ENCODE measurements at places on chromosomes 2 and 18.

DNA sequence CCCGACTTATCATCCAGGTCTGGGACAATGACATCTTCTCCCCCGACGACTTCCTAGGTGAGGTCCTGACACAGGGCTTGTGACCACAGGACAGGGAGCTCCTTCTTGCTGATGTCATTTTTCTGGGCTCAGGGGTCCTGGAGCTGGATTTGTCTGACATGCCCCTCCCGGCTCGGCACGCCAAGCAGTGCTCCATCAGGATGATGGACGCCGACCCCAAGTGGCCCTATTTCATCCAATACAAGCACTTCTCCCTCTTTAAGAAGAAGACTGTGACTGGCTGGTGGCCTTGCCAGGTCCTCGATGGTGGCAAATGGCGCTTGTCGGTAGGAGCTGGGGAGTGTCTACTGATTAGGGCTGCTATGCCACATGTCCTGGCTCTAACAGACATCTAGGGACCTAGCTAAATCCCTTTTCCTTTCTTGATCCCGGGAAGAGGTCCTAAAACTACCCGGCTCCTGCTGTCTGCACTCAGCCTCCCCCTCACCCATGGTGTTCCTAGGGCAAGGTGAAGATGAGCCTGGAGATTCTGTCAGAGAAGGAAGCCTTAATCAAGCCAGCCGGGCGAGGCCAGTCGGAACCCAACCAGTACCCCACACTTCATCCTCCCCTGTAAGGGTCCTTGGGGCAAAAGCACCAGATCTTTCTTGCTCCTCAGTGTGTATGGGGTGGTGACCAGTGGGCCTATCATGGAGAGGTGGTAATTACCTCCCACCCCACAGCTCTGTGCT, 36.7 kb downstream of the LMAN2L start:
- no peak for DNase-seq

DNA sequence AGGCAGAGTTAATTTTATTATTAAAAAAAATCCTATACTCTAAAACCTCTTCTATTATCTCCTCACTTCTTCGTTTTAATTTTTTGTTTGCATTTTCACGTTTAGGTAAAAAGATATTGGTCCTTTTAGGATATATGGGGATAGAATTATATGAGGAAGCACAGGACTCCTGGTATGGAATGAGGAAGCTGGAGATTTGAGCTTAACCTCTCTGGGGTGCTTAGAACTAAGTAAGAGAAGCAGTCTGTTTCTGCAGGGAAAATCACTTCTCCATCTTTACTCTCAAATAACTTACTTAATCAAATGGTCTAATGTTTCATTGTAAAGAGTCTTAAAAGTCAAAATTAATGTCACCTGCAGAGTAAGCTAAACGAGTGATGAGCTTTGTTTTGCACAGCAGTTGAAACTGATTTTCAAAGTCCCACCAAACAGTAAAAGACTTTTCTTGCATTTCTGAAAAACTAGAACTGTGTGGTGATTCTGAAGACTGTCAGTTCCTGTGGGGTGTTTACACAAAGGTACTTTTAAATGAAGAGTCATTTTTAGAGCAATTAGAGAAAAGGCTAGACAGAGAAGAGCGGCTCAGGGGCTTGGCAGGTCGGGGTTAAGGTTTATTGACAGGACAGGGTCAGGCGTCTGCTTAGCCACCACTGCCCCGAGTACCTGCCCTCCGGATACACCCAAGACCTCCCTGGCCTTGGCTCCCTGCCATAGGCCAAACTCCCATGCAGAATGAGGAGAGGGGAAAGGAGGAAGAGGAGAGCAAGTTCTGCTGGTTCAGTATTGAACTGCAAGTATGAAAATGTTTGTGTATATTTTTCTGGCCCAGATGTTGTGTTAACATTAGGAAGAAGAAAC, 21.6 kb downstream of the METAP1D start:
- DNase-seq = peak; percentile 22

DNA sequence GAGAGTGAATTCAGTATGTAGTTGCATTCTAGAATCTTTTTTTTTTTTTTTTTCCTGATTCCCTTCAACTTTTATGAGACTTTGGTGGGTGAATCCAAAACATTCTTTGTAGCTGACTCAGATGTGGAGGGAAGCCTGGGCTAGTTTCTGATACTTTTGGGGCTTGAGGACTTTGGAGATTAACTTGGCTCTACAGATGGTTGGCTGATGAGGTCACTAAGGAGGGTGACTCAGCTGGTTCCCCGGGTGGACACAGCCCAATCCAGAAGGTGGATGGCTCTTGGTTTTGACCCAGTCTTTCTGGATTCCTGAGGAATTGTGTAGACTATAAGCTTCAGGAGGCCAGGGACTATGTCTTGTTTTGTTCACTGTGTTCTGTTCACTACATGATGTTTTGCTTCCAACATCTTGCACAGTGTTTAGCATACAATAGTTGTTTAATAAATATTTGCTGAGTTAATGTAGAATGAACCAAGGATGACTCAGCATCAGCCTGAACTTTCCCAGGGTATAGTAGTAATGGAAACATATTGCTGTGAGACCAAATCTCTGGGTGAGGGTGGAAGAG, 30.5 kb downstream of the LAMA3 start:
- peak; percentile 73 for DNase-seq

- no peak for DNase-seq
These were observed 519.4 kb upstream of the DSEL start for GRCh38 chr18:68035774-68036522.

GRCh38 chr18:44181951-44182747, 498.5 kb upstream of the SETBP1 start:
- no peak for DNase-seq

Data from urothelium cell line (cell line).